NCI-H2171 treated with DMSO at 0.1 percent for 48 hours (cell line): ENCODE measurements at places on chromosomes 7 and 10.
A peak's percentile ranks its signal among the peaks of the same experiment; 100 is the strongest.

- DNase-seq = peak; percentile 38
Observed at GRCh38 chr7:74032191-74032490, 4.2 kb downstream of the ELN start.

GRCh38 chr7:55457801-55458200 lies 92.7 kb downstream of the LANCL2 start:
- DNase-seq = no peak

DNA sequence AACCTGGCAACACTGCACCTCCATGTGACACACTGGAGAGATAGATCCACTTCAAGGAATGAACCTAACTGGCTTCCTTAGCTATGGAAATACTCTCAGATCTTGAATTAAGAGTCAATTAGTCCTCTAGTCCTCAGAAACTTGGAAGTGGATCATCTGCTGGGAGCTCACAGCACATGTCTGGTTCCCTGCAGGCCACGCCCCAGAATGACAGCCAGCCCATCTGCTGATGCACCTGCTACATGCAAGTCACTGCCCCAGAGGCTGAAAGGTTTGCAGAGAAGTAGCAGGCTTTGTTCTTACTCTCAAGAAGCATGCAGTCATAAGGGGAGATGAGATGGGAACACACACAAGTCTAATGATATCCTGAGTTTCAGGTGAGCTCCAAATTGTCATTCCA lies 275.9 kb downstream of the SKAP2 start:
- DNase-seq = peak; percentile 86

DNA sequence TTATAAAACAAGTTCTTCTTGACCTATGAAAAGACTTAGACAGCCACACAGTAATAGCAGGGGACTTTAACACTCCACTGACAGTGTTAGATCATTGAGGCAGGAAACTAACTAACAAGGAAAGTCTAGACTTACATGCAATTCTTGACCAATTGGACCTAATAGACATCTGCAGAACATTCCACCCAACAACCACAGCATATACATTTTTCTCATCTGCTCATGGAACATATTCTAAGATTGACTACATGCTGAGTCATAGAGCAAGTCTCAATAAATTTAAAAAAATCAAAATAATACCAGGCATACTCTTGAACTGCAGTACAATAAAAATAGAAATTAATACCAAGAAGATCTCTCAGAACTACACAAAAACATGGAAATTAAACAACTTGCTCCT lies 219.5 kb upstream of the HPS1 start:
- DNase-seq = no peak

DNA sequence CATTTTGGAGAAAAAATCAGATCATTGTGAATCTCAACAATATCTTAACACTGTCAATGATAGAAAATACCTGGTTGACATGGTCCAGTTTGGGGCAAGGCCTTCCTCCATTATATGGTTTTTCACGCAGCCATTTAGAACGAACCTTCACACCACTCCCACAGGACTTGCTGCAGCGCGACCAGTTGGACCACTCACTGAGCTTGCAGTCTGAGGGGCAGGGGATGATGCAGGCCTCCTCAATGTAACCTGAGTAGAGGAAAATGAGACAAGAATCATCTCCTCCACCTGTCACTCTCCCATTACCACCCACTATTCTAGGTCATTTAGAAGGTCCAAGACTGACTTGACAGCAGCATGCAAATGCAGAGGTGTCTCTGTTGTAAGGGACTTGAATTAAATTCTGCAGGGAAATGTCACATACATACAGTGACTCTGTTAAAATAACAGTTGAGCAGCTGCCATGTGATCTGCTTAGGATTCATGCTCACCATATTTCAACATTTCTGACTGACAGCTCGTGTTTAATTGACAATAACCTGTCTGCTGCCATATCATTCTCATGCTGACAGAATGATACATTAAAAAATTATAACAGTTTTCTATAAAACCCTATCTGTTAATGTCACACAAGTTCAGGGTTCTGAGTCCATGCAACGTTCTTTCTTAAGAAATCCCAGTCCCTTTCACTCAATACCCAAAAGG lies 403.0 kb downstream of the THSD7A start:
- DNase-seq = no peak

- DNase-seq = no peak
Observed at GRCh38 chr10:110409926-110410325, 87.8 kb upstream of the DUSP5 start.

GRCh38 chr7:46245586-46246111 lies 324.6 kb upstream of the IGFBP3 start:
- no peak for DNase-seq

DNA sequence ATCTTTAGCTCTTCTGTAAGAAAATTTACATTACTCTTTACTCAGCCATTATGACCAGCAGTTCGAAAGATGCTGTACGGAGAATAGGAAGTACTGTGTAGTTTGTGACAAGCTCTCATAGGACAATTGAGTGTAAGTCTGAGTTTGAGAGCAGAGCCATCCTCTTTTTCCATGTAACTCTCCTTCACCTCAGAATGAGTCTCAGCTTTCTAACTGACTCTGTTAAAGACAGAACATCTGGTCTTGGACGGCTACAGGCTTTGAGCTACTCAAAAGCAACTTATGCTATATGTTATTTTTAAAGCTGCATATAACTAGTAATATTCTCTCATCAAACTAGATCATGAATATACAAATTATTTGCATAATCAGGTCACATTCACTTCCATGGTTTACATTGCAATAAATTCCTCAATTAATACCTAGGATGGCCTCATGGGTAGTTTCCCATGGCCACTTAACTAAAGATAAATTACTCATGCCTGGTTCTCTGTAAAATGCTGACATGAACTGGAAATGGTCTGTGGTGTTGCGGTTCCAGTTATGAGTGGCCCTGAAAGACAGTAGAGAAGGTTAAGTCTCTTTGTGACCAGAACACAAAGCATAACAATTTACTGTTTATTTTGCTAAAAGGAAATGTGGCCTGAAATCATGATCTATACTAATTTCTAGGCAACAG lies 358.7 kb downstream of the PHF14 start:
- DNase-seq = no peak
